NCI-H1417 treated with DMSO at 0.1 percent for 48 hours (cell line): ENCODE measurements at places on chromosomes 6 and 20.

DNA sequence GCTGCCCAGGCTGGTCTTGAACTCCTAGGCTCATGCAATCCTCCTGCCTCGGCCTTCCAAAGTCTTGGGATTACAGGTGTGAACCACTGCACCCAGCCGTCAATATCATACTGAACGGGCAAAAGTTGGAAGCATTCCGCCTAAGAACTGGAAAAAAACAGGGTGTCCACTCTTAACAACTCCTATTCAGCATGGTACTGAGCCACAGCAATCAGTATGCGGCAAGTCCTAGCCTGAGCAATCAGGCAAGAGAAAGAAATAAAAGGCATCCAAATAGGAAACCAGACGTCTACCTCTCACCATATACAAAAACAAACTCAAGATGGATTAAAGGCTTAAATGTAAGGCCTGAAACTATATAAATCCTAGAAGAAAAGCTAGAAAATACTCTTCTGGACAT, 83.1 kb downstream of the FKBP5 start:
- no peak for DNase-seq

DNA sequence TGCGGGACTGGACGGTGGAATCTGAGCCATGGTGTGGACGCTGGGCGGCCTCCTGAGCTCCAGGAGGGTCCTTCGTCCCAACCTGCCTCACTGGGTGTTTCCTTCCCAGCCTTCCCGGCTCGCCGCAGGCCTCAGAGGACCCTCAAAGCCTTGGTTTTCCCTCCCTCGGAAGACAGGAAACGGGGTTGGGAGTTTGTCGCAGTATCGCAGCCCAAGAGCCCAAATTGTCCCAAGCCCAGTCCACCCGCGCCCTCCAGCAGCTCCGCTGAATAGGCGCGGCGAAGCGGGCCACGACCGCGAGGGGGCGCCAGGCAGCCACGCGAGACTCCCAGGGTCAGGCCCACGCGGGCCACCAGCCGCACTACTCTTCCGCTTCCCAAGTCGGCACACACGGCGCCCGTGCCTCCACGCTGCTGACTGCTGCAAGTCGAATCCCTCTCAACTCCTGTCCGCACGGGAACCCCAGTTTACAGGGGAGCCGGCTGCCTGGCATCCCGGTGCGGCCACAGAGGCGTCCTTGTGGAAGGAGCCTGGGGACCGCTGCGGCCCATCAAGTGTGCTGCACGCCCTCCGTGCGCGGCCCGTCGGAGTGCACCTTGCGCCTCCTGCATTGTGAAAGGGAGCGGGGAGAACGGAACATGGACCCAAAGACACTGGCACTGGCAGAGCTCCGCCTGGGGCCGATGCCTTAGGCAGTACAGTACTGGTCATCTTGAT, 40.4 kb upstream of the HMGA1 start:
- DNase-seq: no peak

GRCh38 chr6:12785921-12786320, 69.4 kb downstream of the PHACTR1 start:
- DNase-seq: no peak

GRCh38 chr6:98044151-98044561, 761.1 kb upstream of the MMS22L start:
- no peak for DNase-seq
